Mesothelial cell of epicardium (in vitro differentiated cells): ENCODE measurements at places on chromosomes 5 and 9. TPM values are rescaled to one million over a fixed set of nuclear protein-coding genes. Genes with fewer than 3 reads are reported as not detected.

GRCh38 chr5:148899993-148900392 lies 73.6 kb downstream of the ADRB2 start:
- no peak overlapping the region for H3K27ac ChIP-seq
- no peak overlapping the region for H3K4me3 ChIP-seq
- no peak for DNase-seq
- no peaks in the 10 kb centered on the region for H3K4me1 ChIP-seq
- H3K27me3 ChIP-seq: peaks cover 8% of the 10 kb centered on the region

GRCh38 chr5:111703662-111704061 lies 53.3 kb downstream of the NREP start:
- peaks cover 12% of the 10 kb centered on the region for H3K4me1 ChIP-seq
- no peaks in the 10 kb centered on the region for H3K27me3 ChIP-seq
- H3K36me3 ChIP-seq: peaks cover 5% of the 10 kb centered on the region
- DNase-seq: no peak

- no peaks in the 10 kb centered on the region for H3K27me3 ChIP-seq
- H3K36me3 ChIP-seq: no peaks in the 10 kb centered on the region
- no peak for DNase-seq
- H3K4me3 ChIP-seq: no peak overlapping the region
Measured at GRCh38 chr9:30103647-30104394, 2280.6 kb upstream of the ACO1 start.

DNA sequence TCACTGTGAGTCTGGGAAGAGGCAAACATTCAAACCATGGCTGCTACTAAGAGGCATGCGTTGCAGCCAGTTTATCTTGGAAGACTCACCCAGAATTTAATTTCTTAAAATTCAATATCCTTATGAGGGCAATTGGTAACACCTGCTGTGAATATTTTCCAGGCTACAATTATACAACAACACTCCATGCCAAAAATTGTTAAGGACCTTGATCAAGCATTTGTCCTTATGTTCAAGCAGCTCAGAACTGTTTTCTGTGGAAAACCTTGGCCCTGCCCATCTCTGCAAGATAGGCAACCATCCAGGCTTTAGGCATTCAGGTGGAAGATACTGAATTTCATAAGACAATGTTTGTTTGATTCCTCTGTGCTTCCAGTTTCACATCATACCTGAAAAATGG lies 327.8 kb downstream of the FBXL7 start:
- no peak overlapping the region for H3K27ac ChIP-seq
- no peaks in the 10 kb centered on the region for H3K36me3 ChIP-seq
- peaks cover 30% of the 10 kb centered on the region for H3K4me1 ChIP-seq
- H3K27me3 ChIP-seq: no peaks in the 10 kb centered on the region
- H3K4me3 ChIP-seq: no peak overlapping the region
- DNase-seq: no peak

GRCh38 chr9:111975709-111976108 lies 79.1 kb downstream of the UGCG start:
- no peak overlapping the region for H3K4me3 ChIP-seq
- no peaks in the 10 kb centered on the region for H3K27me3 ChIP-seq
- no peaks in the 10 kb centered on the region for H3K36me3 ChIP-seq
- no peak overlapping the region for H3K27ac ChIP-seq
- H3K4me1 ChIP-seq: peaks cover 9% of the 10 kb centered on the region
- no peak for DNase-seq

DNA sequence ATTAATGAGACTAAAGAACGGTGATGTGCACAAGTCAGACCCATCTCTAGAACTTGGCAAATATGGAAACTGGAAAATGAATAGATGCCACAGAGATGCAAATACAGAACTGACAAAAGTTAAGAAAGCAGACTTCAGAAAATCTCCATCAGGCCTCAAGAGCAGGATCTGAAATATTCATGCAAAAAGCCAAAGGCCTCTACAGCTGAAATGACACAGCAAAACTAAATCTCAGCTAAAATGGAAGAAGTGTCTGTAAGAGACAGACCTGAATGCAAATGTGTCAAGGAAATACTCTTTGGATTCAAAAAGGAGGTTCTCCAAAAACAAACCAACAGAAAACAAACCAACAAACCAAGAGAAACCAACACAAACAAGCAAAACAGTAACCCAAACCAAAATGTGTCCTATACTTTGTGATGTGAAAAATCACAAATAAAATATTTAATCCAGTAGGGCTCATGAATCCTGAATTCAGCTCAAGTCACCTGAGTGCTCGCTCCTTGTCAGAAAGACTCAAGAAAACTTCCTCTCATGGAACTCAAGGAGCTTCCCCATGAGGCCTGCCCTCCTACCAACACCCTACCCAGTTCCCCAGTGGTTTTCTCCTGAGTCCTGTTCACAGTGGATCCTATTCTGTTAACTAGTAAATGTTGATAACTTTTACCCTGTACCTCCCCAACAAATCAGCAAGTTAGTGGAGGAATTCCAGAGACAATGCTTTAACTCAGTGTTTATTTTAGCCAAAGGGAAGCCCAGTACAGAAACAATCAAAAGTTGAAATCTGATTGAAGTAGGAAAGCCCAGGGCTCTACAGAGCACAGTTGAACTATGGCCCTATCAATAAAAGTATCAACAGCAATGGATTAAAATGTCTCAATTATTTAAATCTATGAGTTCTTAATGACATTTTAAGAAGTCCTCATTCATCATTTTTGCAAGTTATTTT lies 14.6 kb downstream of the MRPS27 start:
- H3K4me1 ChIP-seq: peaks cover 38% of the 10 kb centered on the region
- peaks cover 15% of the 10 kb centered on the region for H3K36me3 ChIP-seq
- H3K27ac ChIP-seq: peak overlapping the region; percentile 73
- no peaks in the 10 kb centered on the region for H3K27me3 ChIP-seq
- no peak for DNase-seq

DNA sequence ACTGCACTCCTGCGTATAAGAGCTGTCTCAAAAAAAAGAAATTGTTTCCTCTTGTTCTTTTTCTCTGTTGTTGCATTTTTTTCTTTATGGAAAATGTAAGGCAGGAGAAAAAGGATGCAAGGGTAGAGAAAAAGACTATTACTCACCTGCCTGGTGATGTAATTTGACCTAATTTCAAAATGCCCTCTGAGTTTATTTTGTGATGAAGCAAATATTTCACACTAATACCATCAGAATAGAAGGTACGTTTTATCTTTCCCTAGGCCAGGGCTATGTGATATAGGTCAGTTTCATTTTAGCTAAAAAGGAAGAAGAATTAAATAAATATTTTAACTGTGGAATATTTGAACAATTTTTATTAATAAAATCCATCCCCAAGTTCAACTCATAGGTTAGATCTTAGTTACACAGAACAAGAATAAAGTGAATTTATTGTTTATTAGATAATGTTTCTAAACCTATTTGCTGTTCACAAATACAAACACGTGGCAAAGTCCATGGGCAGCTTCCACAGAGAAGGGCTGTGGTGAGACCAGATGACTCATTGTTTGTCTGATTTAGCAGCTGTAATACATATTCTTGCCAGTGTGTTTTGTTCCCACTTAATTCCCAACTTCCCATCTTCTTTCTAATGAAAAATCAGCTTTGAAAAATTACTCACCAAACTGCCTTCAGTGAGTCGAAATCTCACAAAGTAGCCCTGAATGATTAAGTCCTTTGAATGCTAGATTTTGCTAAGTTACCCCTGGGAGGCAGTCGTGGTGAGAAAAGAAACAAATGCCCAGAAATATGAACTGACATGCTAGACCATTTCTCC lies 52.8 kb upstream of the CCDC112 start:
- no peak for DNase-seq
- H3K4me3 ChIP-seq: no peak overlapping the region
- no peaks in the 10 kb centered on the region for H3K4me1 ChIP-seq
- no peak overlapping the region for H3K27ac ChIP-seq
- H3K27me3 ChIP-seq: no peaks in the 10 kb centered on the region

GRCh38 chr5:143862271-143862670 lies 50.3 kb downstream of the HMHB1 start:
- DNase-seq: no peak
- H3K27ac ChIP-seq: no peak overlapping the region
- H3K27me3 ChIP-seq: no peaks in the 10 kb centered on the region
- no peak overlapping the region for H3K4me3 ChIP-seq
- peaks cover 3% of the 10 kb centered on the region for H3K4me1 ChIP-seq

GRCh38 chr5:179852993-179853547 lies 5.5 kb downstream of the MRNIP start:
- peaks cover 16% of the 10 kb centered on the region for H3K36me3 ChIP-seq
- DNase-seq: no peak
- no peak overlapping the region for H3K27ac ChIP-seq
- peaks cover 5% of the 10 kb centered on the region for H3K4me1 ChIP-seq

GRCh38 chr5:25851301-25851700 lies 1187.1 kb downstream of the CDH9 start:
- H3K27ac ChIP-seq: no peak overlapping the region
- H3K4me3 ChIP-seq: no peak overlapping the region
- H3K4me1 ChIP-seq: peaks cover 8% of the 10 kb centered on the region
- H3K27me3 ChIP-seq: no peaks in the 10 kb centered on the region
- no peak for DNase-seq

DNA sequence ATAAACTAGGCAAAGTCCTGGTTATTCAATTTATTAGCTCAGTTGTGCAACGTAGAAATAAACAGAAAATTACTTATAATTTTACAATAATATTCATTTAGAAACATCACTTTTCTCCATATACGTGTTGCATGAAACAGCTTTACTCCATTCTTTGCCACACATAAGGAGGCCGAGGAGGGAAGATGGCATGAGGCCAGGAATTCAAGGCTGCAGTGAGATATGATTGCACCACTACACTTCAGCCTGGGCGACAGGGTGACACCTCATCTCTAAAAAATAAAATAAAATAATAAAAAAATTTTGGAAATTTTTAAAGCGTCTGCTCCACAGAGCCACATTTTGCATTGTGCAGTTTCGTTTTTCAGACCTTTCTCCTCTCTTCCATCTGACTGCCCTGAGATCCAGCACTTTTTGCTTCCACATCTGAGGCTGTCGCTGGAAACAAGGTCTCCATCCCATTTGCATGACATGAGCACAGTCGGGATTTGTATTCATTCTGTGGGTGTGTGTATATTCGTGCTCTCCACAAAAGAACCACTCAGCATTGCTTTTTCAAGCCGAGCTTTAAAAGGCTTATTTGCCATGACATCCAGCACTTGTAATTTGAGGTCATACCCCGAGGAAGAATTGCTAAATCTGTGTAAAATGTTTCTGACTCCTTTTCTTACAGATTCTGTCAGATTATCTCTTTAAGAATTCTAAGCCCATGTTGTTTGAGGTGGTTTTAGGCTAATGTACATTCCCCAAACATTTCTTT lies 98.6 kb upstream of the MSX2 start:
- peak overlapping the region; percentile 95 for H3K27ac ChIP-seq
- peaks cover 45% of the 10 kb centered on the region for H3K4me1 ChIP-seq
- DNase-seq: no peak
- no peak overlapping the region for H3K4me3 ChIP-seq
- no peaks in the 10 kb centered on the region for H3K27me3 ChIP-seq

DNA sequence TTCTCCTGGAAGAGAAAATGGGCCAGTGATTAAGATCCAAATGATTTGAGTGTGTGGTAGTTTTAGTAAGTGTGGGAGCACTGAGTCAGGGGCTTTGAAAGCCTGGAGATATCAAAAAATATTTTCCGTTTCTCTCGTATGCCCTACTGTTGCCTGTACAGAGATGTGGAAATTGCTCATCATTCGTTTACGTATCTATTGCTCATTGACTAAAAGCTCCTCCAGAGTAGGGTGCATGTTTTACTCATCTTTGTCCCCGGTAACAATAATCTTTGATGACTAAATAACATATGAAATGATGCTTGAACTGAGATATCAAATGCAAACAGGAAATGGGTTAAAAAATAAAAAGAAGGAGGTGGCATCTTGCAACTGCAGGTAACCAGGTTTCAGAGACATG lies 114.2 kb upstream of the FST start:
- H3K36me3 ChIP-seq: no peaks in the 10 kb centered on the region
- peaks cover 8% of the 10 kb centered on the region for H3K4me1 ChIP-seq
- H3K27ac ChIP-seq: no peak overlapping the region
- H3K27me3 ChIP-seq: no peaks in the 10 kb centered on the region

- no peak overlapping the region for H3K4me3 ChIP-seq
- H3K27me3 ChIP-seq: no peaks in the 10 kb centered on the region
- peak overlapping the region; percentile 24 for H3K27ac ChIP-seq
- no peak for DNase-seq
- peaks cover 31% of the 10 kb centered on the region for H3K36me3 ChIP-seq
Measured at GRCh38 chr5:122779451-122779850, 4.6 kb downstream of the SNX2 start.

DNA sequence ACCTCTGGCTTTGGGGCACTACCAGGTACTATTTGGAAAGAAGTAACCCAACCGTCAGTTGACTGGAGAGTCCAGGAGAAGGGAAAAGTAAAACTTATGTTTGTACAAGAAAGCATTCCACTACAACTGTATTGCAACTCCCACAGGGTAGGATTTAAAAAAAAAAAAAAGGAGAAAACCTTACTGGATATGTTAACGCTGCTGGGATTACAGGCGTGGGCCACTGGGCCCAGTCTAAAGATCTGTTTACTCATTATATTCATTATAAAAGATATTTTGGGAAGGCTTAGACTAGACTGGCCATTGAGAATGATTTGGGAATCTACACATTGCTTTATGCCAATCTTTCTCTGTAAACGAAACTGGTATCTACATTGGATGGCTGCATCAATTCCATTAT lies 86.6 kb downstream of the USP20 start:
- peaks cover 20% of the 10 kb centered on the region for H3K36me3 ChIP-seq
- H3K4me3 ChIP-seq: no peak overlapping the region
- no peaks in the 10 kb centered on the region for H3K4me1 ChIP-seq
- no peak overlapping the region for H3K27ac ChIP-seq

- no peak overlapping the region for H3K27ac ChIP-seq
- H3K27me3 ChIP-seq: no peaks in the 10 kb centered on the region
- no peaks in the 10 kb centered on the region for H3K36me3 ChIP-seq
- no peak overlapping the region for H3K4me3 ChIP-seq
- peaks cover 7% of the 10 kb centered on the region for H3K4me1 ChIP-seq
- no peak for DNase-seq
Measured at GRCh38 chr5:89211836-89212235, 328.9 kb upstream of the MEF2C start.

GRCh38 chr9:2024888-2025782 lies 10.0 kb downstream of the SMARCA2 start:
- H3K4me1 ChIP-seq: peaks cover 60% of the 10 kb centered on the region
- no peak overlapping the region for H3K4me3 ChIP-seq
- peak overlapping the region; percentile 18 for H3K27ac ChIP-seq
- no peak for DNase-seq
- H3K36me3 ChIP-seq: peaks cover under 1% of the 10 kb centered on the region

GRCh38 chr5:17839848-17840247 lies 205.6 kb downstream of the TAF11L14 start:
- H3K27ac ChIP-seq: no peak overlapping the region
- H3K4me1 ChIP-seq: peaks cover 11% of the 10 kb centered on the region
- peaks cover 18% of the 10 kb centered on the region for H3K36me3 ChIP-seq
- DNase-seq: no peak
- H3K4me3 ChIP-seq: no peak overlapping the region
- H3K27me3 ChIP-seq: no peaks in the 10 kb centered on the region

- no peaks in the 10 kb centered on the region for H3K36me3 ChIP-seq
- H3K4me3 ChIP-seq: no peak overlapping the region
- peaks cover 41% of the 10 kb centered on the region for H3K27me3 ChIP-seq
- no peak overlapping the region for H3K27ac ChIP-seq
- no peak for DNase-seq
- peaks cover 8% of the 10 kb centered on the region for H3K4me1 ChIP-seq
Measured at GRCh38 chr5:2381861-2382260, 369.6 kb downstream of the IRX2 start.

Gene SH3GL2
- total RNA-seq: 0.34 to 0.51 TPM (median 0.38 TPM) in 3 replicates

Gene STKLD1
- total RNA-seq: 6.6 to 7.5 TPM (median 6.7 TPM) in 3 replicates

Gene ENTPD8
- total RNA-seq: 1.4 to 1.7 TPM (median 1.6 TPM) in 3 replicates

Gene TUSC1
- total RNA-seq: not detected in 3 replicates

Gene SLC4A9
- total RNA-seq: 1.8 to 2.5 TPM (median 2.2 TPM) in 3 replicates

Gene CLINT1
- total RNA-seq: 74.8 to 85.2 TPM (median 77.7 TPM) in 3 replicates

Gene ENG
- total RNA-seq: 7.3 to 8.5 TPM (median 8.1 TPM) in 3 replicates
